ENCODE measurements at places on chromosomes 3 and 15.
A peak's percentile ranks its signal among the peaks of the same experiment; 100 is the strongest.

GRCh38 chr3:190380184-190380583, 7.8 kb upstream of the CLDN16 start:
- no peak for DNase-seq

- DNase-seq = no peak
These were observed 13.1 kb upstream of the SKIC8 start for GRCh38 chr15:78312536-78312935.

GRCh38 chr3:78754066-78754743, 1013.6 kb downstream of the ROBO1 start:
- DNase-seq = no peak

DNA sequence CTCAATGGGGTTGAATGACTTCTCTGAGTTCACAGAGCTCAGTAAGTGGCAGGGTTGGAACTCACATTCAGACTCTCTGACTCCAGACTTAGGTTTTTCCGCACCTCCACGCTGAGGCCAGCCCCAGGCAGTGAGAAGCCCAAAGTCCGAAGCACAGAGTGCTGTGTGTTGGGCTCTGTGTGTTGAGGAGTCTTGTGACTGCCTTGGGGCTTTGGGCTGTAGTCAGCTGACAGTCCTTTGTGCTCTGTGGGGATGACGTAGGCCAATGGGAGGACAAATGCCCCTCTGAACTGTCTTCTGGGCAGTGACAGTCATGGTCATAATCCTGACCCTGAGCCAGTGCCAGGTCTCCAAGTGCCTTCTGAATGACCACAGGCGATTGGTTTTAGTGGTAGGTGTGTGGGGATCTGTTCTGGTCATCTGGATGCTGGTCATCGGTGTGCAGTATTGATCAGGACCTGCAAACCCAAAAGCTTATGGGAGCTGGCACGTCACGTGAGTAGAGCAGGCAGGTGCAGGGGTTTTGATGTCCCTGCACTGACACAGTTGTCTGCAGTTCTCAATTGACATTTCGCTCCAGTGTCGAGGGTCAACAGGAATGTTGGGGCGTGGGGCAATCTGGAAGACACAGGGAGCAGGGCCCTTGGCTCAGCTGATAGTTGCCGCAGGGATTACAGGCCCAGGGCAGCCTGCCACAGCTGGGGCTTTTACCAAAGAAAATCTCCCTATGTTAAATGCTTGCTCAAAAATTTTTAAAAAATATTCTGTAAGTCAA, 45.3 kb downstream of the CAPN3 start:
- DNase-seq = no peak

- no peak for DNase-seq
These were observed 52.5 kb downstream of the EOMES start for GRCh38 chr3:27669591-27669990.

DNA sequence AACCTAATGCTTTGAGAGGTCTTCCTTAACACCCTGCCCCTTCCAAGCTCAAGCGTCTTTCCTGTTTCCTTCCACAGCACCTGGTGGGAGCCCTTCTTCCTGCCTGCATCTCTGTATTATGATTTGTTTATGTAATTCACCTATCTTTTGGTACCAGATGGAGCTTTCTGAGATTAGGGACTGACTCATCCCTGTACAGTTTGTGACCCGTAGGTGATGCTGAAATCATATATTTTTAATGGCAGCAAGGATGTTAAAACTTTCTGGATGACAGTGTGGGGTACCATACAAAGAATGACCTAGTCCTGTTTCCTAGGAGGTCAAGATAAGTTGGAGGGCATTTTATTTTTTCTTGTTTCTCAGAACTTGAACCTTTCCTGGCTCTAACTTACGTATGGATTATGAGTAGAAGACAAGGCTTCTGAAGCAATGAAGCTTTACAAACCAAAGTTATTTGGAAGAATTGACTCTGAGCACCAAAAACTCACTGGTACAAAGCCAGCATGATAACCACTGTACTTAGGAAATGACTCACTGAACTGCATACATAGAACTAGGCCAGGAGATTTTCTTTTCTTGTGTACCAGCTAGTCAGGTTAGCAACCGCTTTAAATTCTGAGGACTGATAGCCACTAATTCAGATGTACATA, 46.6 kb downstream of the HHLA2 start:
- no peak for DNase-seq

GRCh38 chr15:67146875-67147381, 81.5 kb downstream of the SMAD3 start:
- DNase-seq = peak; percentile 41

- no peak for DNase-seq
These were observed 10.8 kb downstream of the BHLHE40 start for GRCh38 chr3:4990069-4990468.

- DNase-seq = no peak
These were observed 3.2 kb downstream of the SEMA6D start for GRCh38 chr15:47720555-47720954.

DNA sequence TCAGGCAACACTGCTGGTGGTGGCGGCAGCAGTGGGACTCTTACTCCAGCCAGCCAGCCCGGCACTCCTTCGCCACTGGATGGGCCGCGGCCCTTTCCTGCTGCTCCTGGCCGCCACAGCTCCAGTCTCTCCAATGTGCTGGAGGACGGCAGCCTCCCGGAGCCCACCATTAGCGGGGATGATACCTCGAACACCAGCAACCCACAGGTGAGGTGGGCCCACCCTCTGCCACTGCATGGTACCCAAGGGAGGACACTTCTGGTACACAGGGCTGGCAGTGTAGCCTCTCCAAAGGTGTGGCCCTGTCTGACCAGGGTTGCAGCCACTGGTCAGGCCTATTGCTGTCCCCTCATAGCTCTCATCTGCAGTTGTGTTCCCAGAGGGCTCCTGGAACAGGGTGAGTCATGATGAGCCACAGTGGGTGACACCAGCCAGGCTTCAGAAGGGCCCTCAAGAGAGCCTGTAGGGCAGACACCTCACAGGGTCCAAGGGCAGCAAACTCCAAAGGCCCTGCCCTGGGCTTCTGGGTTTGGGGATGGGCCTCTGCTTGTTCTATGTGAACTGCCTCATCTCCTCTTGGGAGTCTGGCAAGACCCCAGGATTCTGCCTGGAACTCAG, 20.8 kb downstream of the NBEAL2 start:
- DNase-seq = no peak

DNA sequence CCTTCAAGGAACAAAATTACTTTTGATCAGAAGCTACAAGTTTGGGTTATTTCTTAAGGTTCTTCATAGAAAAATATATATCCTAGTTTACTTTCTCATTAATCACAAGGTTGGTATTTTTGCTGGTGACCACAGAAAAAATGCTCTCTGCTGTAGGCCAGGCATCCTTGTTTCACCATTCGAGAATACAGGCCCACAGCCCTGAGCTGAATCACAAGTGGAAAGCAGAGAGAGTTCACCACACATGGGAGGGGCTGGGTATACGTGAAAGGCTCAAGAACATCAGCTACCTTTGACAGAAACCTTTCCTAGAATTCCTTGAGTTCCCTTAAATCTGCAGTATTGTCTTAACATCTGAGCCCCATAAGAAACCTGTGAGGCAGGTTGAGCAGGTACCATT, 23.2 kb downstream of the CPEB1 start:
- no peak for DNase-seq

- no peak for DNase-seq
These were observed 1.6 kb upstream of the ULK3 start for GRCh38 chr15:74844319-74845207.

DNA sequence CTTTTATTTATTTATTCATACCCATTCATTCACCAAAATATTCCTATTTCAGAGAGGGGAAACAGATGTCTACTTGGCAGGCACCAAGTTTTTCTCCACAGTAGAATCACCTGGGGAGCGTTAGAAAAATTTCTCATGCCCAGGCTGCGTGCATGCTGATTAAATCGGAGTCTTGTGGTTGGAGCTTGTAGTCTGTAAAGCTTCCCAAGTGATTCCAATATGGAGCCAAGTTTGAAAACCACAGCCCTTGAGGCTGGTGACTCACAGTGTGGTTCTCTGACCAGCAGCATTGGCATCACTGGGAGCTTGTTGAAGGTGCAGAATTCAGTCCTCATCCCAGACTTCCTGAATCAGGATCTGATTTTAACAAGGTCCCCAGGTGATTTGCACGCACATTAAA, 49.7 kb downstream of the PDHB start:
- no peak for DNase-seq

GRCh38 chr3:13023235-13023970, 49.8 kb downstream of the IQSEC1 start:
- DNase-seq = no peak

DNA sequence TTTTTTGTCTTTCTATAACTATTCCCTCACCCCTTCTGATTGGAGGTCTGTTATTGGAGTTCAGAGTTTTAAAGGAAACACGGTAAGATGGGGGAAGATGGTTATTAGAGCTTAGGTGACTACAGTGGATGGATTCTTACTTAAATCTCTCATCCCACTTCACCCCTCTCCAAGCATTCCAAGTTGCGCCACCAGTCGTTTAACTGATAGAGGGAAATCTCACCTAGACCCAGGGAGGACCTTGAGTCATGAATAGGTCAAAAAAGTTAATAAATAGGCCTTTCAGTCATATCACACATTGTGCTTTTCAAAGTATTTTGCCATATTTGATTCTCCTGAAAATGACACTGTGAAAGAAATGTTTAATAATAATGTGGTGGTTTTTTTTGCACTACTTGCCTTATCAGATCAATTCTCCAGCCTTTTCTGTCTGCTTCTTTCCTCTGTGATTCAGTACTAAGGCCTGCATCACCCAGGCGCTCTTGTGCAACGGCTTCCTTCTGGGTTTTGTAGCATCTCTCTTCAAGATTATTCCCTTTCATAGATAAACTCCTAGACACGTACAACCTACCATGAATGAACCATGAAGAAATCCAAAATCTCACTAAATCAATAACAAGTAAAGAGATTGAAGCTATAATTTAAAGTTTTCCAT, 100.4 kb upstream of the TGFBR2 start:
- DNase-seq = no peak

DNA sequence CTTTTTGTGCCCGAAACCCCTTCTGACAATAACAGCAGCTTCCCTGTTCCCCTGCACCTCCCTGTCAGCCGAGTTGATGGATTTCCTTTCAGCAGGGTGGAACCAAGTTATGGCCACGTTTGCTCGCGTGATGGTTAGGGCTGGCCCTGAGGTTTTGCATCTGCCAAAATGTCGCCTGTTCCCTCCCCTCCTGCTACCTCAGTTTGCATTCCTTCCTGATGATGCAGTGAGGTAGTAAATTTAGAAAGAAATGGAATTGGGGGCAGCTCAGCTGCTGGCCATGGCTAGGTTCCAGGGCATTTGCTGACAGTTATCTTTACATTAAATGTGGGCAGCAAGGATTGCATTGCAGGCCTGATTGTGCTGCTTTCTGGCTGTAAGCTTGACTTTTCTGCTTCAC, 13.2 kb downstream of the LIMD1 start:
- no peak for DNase-seq

DNA sequence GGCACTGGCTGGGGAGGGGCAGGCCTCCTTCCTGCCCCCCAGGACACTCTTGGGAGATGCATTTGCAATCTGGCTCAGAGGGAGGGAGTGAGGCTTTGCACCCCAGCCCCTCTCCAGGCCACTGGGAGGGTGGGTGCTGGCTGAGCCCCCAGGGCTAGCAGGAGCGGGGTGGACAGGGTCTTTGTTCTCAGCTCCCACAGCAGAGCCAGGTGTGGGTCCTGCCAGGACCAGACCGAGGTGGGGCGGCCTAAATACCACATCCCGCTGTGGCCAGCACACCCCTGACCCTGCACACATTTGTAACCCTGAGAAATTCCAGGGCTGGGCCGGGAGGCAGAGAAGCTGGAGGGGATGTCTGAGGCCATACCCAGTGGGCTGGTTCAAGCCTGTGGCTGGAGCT, 41.0 kb downstream of the STARD5 start:
- DNase-seq = no peak

DNA sequence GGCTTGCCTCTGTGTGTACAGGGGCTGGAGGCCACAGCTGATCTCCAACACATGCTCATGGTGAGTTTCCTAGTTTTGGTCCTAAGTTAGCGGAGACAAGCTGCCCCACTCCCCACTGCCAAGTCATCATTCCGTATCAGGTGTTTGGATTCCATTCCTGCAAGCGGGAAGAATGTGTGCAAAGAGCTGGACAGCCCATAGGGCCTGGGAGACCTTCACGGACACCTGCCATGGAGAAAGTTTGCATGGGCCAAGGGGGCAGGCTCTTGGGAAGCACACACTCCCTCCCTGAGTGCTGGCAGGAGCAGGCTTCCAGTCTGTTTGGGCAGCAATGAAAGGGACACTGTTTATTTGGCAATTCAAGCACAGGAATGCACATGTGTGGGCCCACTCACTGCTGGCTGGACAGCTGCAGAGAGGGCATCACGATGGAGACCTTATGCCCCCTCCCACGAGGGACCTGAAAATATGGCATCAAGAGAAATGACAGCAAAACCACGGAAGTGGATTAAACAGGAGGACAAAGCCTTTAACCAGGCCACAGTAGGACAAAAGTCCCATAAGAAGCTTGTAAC, 149.7 kb downstream of the KLF13 start:
- DNase-seq = no peak
